ENCODE measurements at places on chromosomes 4 and X.

DNA sequence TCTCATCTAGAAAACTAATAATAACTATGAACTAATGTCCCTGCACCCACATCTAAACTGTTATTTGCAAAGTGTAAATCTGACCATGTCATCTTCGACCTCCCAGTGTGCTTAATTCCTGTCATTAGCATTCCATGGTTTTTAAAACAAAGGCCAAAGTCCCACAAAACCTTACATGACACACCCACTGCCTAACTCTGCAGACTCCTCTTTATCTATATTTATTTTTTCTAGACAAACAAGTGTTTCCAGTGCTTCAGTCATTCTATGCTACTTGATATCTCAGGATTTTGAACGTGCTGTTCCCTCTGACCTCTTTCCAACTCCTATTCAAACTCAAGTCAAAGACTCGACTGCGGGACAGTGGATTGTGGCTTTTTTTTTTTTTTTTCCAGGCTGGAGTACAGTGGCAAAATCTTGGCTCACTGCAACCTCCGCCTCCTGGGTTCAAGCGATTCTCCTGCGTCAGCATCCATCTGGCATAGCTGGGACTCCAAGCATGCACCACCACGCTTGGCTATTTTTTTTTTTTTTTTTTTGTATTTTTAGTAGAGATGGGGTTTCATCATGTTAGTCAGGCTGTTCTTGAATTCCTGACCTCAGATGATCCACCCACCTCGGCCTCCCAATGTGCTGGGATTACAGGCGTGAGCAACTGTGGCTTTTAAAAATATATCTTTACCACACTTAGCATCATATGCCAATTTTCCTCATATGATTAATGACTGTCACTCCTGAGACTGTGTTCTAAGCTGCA is 1511.0 kb downstream of the ARAP2 start:
- DNase-seq: no peak

DNA sequence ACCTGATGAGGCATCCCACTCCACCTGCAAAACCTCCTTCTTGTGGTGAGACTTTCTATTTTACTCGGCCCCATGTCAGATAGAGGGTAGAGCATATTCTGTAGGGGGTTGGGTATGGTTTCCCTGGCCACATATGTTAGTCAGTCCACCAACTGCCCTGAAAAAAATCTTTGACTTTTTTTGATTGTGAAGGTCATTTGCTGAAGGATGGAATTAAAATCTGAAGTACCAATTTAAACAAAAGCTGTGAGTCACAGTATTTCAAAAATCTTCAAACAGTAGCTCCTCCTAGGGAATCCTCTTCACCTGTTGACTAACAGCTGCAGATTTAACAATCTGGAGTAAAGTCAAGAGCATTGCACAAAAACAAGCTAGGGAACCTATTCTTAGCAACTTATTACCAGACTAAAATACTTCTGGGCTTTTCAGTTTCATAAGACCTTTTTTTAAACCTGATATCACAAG is 8.0 kb upstream of the CCDC110 start:
- no peak for DNase-seq

DNA sequence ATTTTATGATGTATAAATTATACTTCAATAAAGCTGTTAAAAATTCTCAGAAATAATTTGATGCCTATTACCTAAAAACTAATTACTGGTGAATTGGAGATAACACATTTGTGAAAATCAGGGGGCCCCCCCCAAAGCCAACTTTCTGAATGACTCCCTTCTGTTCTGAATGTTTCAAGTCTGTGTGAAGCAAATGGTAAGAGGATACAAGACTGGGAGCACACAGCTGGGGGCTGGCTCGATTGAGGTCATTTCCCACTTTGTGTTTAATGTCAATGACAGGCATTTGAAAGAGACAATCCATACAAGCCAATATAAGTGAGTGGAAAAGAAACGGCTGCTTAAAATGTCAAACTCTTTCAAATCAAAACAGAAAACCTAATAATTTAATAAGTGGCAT is 155.8 kb downstream of the SH2D1A start:
- no peak for DNase-seq

DNA sequence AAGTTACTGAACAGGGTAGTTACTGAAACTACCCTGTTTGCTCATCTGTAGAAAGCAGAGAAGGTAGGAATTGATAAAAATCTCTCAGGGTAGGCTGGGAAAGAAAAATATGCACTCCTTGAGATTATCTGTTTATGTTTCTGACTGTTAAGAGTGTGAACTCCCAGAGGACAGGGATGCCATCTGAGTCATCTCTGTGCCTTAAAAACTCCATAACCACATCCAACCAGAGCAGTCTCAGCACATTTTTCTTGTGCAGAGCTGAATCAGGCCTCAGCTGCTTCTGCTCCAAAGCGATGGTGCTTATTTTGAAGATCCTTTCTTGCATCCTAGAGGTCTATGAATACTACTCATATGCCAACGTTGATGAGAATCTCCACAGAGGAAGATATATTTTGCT is 9.9 kb downstream of the CENPVL3 start:
- no peak for DNase-seq

DNA sequence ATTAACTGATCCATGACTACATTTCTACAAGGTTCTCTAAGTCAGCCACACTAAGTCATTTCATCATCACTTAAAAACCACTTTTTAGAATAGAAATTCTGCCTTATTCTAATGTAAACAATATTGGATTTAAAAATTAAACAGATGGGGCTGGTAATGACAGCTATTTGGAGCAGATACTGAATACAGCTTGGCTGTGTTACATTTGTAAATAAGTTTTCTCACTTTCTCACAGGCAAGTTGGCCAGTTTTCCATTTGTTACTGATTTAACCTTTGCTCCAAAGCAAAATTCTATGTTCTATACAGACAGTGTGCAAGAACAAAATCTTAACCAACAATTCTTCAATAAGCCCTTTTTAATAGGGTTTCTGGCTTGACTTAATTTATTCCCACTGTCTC is 370.7 kb downstream of the GRIA2 start:
- no peak for DNase-seq

- no peak for DNase-seq
Measured at GRCh38 chrX:153310901-153311300, 10.7 kb downstream of the PNMA6F start.

- no peak for DNase-seq
Measured at GRCh38 chr4:122854447-122855352, 28.1 kb downstream of the FGF2 start.

DNA sequence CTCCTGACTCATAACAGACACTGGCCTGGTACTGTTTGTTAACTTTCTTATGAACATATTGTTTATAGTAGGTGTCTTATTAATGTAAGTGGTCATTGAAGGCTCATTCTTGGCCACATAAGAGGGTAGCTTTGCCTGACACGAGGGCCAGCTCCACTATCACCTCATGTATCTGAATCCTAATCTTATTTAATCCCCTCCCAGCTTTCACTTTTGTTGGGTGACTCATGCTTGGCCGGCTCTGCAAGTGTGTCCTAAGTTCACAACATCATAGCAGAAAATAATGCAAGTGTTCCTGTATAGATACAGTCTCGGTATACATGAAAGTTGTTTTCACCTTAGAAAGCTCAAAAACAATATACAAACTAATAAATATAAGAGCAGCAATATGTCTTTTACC is 283.8 kb downstream of the IQCM start:
- peak; percentile 47 for DNase-seq

GRCh38 chr4:123545667-123546572 is 149.3 kb downstream of the SPRY1 start:
- no peak for DNase-seq

GRCh38 chr4:80305466-80305865 is 30.1 kb upstream of the CFAP299 start:
- DNase-seq: peak; percentile 89

GRCh38 chrX:152170621-152171020 is 32.2 kb upstream of the MAGEA10 start:
- DNase-seq: no peak

GRCh38 chr4:161920304-161921052 is 243.3 kb downstream of the FSTL5 start:
- no peak for DNase-seq

GRCh38 chr4:121155893-121156292 is 8.2 kb downstream of the TNIP3 start:
- peak; percentile 88 for DNase-seq

GRCh38 chr4:177441061-177441802 is 1.0 kb downstream of the AGA start:
- peak; percentile 52 for DNase-seq

DNA sequence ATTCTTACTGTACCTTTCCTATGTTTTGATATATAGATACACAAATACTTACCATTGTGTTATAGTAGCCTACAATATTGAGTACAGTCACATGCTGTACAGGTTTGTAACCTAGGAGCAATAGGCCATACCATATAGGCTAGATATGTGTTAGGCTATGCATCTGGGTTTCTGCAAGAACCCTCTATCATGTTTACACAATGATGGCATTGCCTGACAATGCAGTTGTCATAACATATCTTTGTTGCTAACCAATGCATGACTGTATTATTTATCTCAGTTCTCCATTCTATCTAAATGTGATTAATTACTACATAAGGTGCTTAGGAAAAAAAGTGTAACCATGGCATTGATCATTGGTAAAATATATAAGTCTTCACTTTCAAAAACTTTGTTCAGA is 10.0 kb upstream of the SPCS3 start:
- peak; percentile 46 for DNase-seq

- DNase-seq: no peak
Measured at GRCh38 chrX:150464001-150464400, 100.9 kb downstream of the MAMLD1 start.

DNA sequence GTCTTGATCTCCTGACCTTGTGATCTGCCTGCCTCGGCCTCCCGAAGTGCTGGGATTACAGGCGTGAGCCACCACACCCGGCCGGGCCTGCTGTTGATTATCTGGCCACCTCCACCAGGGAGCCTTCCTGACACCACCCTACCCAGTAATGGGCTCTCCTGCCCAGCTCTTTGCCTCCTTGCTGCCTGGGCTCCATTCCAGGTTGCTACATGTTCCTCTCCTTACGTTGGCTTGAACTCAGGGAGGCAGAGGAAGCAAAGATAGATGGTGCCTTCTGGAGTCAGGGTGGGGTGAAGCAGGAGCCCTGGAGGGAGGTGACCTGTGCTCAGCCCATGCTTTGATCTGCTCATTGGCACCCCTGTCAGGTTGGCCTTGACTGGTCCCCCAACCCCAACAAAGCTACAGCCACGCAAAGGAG is 26.3 kb downstream of the FLNA start:
- peak; percentile 32 for DNase-seq

DNA sequence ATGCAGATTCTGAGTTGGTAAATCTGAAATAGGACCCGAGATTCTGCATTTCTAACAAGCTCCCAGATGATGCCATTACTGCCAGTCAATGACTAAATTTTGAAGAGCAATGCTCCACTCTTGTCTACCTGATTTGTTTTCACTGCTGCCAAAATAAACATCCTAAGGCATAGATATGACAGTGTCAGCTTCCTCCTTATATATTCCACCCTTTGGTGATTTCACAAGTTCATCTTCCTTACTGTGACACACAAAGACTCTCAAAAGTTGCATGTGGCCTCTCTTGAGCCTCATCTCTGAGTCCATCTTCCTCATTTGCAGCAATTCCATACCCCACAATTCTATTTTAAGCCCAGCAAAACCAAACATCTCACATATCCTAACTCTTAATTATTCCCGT is 110.9 kb downstream of the FBXW7 start:
- DNase-seq: no peak

GRCh38 chrX:44415639-44416386 is 72.3 kb upstream of the EFHC2 start:
- DNase-seq: no peak
